Cortex of kidney (tissue), 1 donor: ENCODE measurements at places on chromosomes 6 and 20.

DNA sequence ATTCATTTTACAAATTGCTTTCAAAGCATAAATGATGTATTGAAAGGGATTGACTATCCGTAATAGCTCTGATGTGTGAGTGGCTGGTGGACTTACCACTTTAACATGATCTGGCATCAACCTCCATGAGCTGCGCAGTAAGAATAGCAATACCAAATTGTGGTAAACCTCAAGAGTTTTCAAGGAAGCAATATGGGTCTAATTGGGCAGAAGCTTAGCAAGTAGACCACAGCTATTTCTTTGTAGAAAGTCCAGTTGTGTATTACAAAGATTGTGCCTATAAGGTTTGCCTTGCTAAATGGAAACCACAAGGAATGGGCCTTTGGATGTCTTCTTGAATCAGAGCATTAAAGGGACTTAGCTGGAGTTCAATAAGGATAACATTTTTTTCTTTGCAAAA, 736.6 kb downstream of the KIF16B start:
- no peak for DNase-seq

- DNase-seq, result no peak
Observed at GRCh38 chr6:74651948-74652842, 553.7 kb downstream of the COL12A1 start.

GRCh38 chr6:30837870-30838269, 46.4 kb upstream of the DDR1 start:
- DNase-seq, result no peak

DNA sequence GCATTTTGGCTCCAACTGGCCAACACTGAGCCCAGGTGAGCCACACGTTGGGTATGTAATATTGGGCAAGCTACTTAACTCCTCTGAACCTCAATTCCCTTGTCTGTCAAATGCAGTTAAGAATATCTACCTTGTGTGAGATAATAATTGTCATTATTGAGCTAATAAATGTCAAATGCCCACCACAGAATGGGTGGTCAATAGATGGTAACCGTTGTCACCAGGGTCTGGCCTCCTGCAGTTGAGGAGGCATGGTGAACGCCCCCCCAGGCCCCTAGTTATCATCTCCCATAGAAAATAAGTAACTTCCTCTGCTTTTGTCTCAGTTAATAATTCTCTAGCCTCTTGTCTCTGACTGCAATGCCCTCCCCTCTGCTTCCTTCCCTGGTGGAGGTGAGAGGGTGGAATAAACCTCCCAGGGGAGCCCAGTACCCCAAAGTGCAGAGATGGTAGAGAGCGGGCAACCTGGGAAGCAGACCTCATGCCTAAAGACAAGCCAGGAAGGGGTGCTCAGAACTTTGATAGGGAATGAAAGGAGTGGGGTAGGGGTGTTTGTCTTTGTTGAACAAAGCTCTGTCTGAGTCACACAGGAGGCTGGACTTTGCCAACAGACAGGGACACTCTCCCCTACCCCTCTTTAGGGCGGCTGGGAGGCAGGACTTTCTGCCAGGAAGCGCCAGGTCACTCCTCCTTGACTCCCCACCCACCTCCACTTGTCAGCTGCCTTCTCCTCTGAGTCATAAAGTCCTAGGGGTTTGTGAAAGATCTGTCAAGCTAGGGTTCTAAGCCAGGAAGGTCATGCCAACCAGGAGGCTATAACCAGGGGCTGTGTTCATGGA, 1.3 kb upstream of the UNC5CL start:
- no peak for DNase-seq

GRCh38 chr20:40050596-40050995, 638.4 kb downstream of the MAFB start:
- DNase-seq, result no peak

GRCh38 chr6:145028144-145028818, 707.0 kb downstream of the EPM2A start:
- DNase-seq, result no peak

DNA sequence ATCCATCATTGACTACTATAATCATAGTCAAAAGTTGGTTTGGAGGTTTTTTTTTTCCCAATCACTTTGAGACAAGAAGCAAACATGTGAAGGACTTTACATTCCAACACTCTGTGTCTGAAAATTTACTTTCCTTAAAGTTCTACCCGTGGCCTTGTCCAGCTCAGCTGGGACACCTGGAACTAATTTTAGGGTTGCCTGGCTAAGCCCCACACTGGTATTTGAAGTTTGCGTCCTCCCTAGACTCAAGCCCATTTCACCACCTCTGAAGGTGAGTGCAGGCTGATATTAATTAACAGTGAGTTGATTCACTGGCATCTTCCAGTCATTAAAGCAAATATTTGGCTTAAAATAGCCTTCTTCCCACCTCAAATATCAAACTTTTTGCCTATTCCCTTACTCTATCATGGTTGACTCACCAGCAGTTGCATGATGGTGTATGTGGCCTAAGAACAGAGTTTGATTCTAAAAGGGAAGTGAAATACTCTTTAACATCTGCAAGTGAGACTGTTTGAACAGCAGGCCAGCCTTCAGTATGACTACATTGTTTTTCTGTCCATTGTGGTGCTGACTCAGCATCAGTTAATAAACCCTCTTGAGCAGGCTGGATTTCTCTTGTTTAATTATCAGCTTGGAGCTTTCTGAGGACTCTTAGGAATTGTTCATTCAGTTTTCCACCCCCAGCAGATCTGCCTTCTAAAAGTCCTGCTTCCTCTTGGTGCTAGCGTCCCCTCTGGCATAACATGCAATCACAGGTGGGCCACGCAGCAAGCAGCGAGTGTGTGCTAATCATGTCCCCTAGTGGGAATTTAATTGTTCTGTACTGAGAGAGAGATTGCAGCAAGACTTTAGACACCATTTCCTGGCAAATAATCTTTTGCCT, 1.8 kb upstream of the PRDM1 start:
- DNase-seq, result no peak

GRCh38 chr6:16184129-16184528, 54.3 kb upstream of the GMPR start:
- no peak for DNase-seq

DNA sequence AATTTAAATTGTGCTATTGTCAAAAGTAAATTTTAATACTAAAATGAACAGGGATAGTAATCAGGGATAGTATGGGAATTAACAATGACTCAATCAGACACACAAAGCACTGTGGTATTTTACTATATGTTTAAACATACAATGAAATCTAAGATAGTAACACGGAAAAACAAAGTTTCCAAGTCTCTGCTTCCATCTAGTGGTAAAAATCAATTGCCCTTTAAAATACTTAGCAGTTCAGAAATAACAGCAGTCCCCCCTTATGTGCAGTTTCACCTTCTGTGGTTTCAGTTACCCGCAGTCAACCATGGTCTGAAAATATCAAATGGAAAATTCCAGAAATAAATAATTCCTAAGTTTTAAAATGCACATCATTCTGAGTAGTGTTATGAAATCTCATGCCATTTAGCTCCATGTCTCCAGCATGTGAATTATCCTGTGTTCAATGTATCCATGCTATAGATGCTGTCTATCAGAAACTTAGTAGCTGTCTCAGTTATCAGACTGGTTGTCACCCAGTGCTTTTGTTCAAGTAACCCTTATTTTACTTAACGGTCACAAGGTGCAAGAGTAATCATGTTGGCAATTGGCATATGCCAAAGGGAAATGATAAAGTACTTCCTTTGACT, 58.5 kb downstream of the AHI1 start:
- no peak for DNase-seq

GRCh38 chr6:27890445-27891319, 21.5 kb downstream of the OR2B2 start:
- no peak for DNase-seq

GRCh38 chr20:42598581-42598980, 591.1 kb downstream of the PTPRT start:
- DNase-seq, result no peak

GRCh38 chr6:31489086-31489485, 8.9 kb upstream of the MICB start:
- DNase-seq, result no peak

DNA sequence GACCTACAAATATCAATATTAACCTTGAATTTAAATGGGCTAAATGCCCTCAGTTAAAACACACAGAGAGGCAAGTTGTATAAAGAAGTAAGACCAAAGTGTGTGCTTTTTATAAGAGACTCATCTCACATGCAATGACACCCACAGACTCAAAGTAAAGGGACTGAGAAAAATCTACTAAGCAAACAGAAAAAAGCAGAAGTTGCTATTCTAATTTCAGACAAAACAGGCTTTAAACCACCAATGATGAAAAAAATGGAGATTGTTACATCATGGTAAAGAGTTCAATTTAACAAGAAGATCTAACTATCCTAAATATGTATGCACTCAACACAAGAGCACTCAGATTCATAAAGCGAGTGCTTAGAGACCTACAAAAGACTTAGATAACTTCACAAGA, 741.9 kb upstream of the MARCKS start:
- DNase-seq, result no peak

DNA sequence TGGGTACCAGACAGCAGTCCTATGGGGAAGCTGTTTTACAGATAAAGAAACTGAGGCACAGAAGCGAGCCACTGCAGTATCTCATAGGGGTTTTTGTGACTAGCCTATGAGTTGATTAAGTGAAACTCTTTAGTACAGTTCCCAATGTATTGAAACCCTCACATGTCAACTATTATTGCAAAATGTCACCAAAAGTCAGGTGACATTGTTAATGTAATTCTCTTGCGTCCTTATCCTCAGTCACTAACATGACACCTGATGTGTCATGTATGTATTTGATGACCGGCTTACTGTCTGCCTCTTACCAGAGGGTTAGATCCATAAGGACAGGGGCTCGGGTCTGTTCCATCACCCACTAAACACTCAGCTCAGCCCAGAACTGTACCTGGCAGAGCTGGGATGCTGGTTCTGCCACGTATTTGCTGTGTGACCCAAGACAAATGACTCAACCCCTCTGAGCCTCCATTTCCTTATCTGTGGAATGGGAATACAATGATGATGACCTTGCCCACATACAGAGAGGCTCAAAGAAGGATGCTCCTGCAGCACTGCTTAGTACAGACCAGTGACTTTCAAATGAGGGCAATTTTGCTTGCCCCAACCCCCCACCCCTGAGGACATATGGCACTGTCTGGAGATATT, 32.9 kb downstream of the PREX1 start:
- DNase-seq, result no peak

- DNase-seq, result no peak
Observed at GRCh38 chr20:17558154-17558940, 11.5 kb upstream of the DSTN start.
